ENCODE measurements at places on chromosomes 11 and 22.

DNA sequence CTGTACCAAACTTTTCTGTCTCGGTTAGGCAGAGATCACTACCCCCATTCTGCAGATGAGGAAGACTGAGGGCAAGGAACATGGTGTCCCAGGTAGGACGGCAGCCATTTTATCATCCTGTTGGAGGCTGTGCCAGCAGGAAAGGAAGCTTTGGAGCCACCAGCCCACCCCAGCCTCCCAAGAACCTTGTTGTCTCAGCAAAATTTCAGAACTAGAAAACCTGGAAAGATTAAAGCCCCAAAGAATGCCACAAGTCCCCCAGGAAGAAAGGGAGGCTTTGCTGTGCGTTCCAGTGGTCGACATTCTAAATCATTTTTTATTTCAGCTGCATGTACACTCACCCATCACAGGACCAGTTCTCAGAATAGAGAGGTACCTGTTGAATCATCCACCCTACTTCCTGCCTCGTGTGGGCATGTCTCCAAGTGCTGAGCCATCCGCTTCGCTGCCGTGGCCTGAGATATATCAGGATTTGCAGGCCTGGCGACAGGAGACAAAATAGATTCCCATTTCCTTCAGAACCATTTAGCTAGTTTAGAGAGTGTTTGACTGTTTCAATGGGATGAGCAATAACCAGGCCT lies 13.0 kb upstream of the EIF3D start:
- peak; percentile 66 for DNase-seq

DNA sequence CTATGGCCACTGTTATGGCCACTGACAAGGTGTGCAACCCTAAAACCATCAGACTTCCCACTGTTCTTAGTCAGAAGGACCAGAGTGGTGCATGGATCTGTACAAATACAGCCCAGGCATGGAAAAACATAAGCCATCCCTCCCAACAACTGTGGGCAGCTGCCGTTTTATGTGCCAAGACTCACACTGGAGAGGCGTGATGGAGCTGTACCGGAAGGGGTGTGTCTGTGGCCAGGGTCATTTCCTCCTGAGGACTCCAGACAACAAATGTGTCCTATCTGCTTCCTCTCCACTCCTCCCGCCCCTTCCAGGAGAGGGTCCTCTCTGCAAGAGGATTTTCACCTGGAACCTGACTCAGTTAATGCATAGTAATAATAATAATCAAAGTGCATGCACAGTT lies 29.5 kb downstream of the KCNJ1 start:
- no peak for DNase-seq

- no peak for DNase-seq
These were observed 4.3 kb downstream of the RELA start for GRCh38 chr11:65658174-65659021.

GRCh38 chr22:50625131-50625567 lies 2.8 kb downstream of the ARSA start:
- DNase-seq = no peak

DNA sequence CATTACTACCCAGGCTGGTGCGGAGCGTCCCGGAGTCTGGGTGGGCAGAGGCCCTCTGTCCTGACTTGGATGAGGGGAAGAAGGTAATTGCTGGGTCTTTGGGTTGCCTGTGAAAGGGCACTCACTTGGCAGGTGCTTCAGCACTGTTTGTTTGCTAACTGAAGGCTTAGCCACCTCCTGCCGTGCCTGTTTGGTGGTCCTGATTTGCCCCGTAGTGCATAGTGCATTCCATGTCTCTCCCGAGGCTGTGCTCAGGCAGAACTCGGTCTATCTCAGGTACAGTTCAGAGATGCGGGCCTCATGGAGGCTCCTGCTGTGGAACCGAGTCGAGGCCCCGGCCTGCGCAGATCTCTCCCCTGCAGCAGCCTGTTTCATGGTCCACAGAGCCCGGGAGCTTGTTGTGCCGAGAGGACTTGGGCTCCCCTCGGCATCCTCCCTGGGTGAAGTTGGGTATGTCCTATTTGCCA lies 146.2 kb downstream of the TBC1D22A start:
- no peak for DNase-seq

DNA sequence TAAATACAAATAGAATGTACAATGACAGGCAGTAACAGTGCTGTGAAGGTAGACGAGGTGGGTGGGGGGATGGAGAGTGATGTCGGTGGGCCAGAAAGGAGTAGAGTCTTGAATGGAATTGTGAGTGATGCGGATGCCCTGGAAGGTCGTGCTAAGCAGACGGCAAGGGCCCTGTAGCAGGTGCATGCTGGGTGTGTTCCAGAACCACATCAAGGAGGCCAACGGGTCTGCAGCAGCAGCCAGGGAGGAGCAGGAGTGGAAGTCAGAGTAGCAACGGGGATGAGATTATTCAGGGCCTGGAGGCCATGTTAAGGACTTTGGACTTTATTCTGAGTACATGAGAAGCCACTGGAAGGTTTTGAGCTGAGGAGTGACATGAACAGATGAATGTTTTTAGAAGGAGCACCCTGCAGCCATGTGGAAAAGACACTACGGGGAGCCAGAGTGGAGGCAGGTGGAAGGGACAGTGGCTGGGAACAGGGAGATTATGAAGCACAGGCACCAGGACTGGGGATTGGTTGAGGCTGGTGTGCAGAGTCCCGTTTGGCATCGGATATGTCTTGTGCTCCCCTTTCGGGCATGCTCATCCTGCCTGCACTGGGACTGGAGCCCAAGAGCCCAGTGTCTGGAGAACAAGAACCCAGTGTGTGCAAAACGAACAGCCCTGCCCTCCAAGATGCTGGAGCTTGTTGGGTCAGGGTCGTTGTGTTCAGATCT lies 74.1 kb downstream of the COMMD9 start:
- no peak for DNase-seq

DNA sequence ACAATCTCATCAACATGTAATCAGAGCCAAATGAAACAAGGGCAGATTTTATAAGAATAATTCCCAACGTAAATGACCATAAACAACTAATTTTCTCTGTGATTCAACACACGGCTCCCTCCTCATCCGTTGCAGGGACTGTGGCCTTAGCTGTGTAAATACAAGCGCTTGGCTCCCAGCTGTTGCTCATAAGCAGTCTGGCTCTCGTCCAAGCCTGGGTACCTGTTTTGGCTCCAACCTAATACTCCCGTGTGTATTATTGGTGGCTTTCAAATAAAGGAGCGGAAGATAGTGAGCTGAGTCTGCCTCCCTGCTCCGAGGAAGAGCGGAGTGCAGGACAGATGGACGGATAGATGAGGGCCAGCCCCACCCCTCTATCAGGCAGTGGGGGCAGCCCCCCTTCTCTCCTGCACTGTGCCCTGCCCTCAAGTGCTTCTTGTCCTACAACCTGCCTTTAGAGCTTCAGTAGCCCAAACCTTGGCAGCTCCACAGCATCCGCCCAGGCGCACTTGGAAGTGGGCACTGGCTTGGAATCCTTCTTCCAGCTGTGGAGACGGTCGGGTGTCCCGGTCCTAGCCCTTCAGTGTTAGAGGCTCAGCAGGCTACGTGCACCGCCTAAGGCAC lies 670.9 kb downstream of the BRD1 start:
- no peak for DNase-seq

DNA sequence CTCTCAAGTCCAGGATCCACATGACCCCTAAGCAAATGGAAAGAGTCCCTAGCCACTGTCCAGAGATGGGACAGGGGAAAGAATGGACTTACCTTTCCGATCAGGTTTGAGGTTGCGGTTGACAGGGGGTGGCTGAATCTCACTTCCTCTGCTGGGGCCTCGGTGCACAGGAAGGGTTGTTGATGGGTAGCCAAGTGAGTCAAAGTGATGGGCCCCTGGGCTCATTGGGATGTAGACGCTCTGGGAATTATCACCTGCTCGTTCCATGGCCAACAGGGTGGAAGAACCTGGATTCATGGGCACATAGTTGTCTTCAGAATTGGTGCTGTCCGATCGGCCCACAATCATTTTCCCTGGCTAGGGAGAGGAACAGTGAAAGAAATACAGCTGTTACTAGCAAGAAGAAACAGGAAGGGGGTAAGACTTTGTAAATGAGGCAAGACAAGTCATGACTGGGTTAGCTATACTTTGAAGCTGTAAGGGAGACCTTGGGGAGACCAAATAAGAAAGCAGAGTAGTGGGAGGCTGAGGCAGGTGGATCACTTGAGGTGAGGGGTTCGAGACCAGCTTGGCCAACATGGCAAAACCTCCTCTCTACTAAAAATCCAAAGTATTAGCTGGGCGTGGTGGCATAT lies 34.7 kb downstream of the USP35 start:
- peak; percentile 7 for DNase-seq

- no peak for DNase-seq
These were observed 5.5 kb downstream of the TMEM218 start for GRCh38 chr11:125105926-125106325.

DNA sequence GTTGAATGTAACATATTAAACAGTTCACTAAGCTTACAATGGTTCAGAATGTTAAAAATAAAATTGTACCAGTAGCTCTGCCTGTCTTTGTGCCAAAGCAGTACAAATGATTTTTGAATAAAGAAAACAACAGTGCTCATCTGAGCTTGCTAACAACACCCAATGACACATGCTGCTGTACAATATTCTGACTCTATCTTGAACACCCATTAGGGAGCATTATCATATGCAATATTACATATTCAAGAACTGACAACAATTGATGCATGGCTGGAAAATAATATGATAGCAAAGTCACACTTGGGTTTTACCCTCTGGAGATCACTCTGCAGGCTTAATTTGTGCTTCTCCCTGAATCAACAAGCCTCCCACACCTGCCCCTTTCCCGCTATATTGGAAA lies 953.7 kb downstream of the OPCML start:
- no peak for DNase-seq

DNA sequence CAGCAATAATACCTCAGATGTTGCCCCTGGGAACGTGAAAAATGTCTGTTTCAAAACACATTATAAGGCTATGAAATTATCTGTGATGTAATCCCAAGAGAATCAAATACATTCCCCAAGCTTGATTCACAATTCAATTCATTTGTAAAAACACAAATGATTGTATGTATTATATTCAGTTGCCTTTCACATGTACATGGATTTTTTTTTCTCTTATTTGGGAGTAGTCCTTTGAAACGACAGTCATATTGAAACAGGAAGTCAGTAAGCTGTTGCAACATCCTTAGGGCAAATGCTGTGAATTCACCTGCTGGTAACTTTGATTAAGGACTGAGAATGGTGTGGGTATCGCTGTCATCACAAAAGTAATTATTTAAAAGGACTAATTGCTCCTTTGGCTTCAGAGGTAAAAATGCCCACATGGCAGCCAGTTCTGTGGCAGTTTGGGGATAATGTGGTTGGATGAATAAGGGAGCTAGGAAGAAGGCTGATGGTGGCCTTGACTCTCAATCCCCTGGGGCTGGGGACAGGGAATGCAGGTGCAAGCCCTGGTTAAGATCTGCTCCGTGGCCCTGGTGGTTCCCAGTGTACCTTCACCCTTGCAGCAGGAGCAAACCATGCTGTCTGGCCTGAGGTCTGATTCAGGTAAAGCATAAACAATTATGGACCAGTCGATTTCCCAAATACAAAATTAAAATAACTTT lies 13.2 kb downstream of the EHF start:
- DNase-seq = no peak

- no peak for DNase-seq
These were observed 99.8 kb downstream of the CTTN start for GRCh38 chr11:70498171-70498571.

GRCh38 chr11:77510851-77511250 lies 37.0 kb upstream of the PAK1 start:
- no peak for DNase-seq

GRCh38 chr11:118924591-118925585 lies 838 bp downstream of the BCL9L start:
- peak; percentile 58 for DNase-seq

DNA sequence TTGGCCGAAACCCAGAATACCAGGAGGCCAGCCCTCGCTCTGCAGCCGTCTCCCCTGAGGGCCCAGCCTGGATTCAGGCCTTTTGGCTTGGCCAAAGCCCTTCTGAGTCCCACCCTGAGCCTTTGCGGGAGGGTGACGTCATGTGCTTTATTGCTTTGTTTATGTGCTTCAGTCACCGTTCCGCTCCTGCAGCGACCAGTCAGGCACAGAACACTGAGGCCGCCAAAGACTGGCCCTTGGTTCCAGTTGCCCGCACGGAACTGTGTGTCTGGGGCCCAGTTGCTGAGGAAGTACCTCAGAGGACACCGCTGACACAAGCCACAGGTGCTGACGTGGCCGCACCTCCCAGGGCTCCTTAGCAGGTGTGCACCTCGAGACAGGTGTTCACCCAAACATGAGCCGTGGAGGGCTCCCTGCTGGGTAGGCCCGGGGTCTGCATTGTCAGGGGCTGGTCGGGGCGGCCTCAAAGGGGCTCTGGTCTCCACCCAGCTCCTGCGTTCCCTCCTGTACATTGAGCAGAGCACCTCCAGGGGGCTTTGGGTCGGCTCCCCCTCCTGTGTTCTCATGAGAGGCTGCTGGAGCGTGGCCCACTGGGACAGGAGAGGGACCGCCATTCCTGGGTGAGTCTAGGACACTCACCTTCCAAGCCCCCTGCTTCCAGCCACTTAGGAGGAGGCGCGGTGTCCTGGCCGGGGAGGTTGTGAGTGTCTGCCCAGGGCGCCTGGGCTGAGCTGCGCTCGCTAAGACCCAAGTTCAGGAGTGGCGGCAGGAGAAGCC lies 376.8 kb downstream of the TBC1D22A start:
- no peak for DNase-seq

DNA sequence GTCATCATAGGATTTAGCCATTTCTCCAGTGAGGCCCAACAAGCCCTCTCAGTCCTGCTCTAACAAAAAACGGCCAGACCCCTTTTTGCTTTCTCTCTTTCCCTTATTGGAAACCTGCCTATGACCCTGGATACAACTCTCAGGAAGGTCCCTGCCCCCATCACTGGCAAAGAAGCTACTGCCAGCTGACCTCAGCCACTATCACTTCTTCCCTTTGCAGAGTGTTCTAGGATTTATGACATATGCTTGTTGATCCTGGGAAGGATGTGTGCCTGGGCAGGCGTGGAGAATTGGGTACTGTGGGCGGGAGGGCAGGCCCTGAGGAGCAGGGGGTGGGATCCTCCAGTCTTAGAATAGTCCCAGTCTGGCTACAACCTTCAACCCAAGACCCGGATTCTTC lies 7.5 kb downstream of the PGAP2 start:
- DNase-seq = no peak

DNA sequence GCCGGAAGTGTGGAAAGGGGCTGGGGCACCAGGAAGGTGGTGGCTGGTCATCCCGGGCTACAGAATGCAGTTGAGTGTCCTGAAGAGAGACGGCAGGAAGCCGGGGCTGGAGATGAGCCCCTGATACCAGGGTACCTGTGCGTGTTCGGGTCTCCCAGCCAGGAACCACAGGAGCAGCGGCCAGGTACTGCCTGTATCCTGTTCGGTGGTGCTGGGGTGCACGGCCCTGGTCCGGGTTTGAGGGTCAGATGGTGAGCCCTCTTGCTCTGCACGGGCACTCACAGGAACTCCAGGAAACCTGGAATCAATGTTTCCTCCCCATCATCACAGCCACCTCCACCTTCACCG lies 253.1 kb upstream of the B3GAT1 start:
- peak; percentile 8 for DNase-seq

- no peak for DNase-seq
These were observed 11.8 kb upstream of the CD59 start for GRCh38 chr11:33747979-33748378.

- peak; percentile 47 for DNase-seq
These were observed 109.6 kb downstream of the RRAS2 start for GRCh38 chr11:14249121-14249963.

- DNase-seq = no peak
These were observed 127.4 kb downstream of the MIAT start for GRCh38 chr22:26784772-26785171.

Data from adrenal gland (tissue), 19 donors.